Suppressor macrophage treated with lipopolysaccharide for 4 hours (primary cell): ENCODE measurements at places on chromosomes 2 and 18.
A peak's percentile ranks its signal among the peaks of the same experiment; 100 is the strongest.

- no peak for DNase-seq
Observed at GRCh38 chr18:6949800-6950586, 167.6 kb downstream of the LAMA1 start.

GRCh38 chr2:69111076-69111475 lies 98.1 kb downstream of the ANTXR1 start:
- no peak for DNase-seq

DNA sequence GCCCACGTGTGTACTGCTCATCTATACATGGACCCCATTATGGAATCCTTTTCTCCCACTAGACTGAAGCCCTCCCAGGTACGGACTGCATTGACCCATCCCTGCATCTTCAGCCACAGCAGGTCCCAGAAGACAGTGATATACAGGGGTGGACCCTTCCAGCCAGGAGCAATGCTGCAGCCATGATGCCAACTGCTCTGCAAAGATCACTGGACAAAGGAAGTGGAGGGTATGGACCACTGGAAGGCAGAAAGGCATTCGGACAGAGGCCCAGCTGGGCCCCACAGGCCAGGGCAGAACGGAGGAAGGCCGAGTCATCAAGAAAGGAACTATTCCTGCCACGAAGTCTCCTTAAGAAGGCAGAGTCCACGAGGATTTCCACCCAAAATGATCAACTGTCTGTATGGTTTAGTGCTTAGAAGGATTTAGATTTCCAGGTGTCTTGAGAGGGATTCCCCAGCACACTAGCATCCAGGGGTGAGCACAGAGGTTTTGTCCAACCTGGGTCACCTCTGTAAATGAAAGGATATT lies 93.4 kb downstream of the TWIST2 start:
- no peak for DNase-seq

DNA sequence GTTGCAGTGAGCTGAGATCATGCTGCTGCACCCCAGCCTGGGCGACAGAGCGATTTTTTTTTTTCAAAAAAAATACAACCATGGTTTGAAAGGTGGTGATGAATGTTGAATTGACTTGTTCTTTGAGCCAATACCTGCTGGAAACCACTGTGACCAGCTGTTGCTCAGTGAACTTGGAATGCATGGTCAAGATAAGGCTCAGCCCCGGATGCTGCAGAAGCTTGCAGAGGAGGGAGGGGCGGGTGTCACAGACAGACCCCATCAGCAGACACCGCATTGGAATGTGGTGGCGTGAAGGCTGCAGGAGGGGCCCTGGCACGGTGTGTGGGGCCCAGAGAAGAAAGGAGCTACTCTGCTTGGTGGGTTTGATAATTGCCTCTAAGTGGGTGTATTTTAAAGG lies 91.6 kb downstream of the ITGB1BP1 start:
- DNase-seq, result no peak

DNA sequence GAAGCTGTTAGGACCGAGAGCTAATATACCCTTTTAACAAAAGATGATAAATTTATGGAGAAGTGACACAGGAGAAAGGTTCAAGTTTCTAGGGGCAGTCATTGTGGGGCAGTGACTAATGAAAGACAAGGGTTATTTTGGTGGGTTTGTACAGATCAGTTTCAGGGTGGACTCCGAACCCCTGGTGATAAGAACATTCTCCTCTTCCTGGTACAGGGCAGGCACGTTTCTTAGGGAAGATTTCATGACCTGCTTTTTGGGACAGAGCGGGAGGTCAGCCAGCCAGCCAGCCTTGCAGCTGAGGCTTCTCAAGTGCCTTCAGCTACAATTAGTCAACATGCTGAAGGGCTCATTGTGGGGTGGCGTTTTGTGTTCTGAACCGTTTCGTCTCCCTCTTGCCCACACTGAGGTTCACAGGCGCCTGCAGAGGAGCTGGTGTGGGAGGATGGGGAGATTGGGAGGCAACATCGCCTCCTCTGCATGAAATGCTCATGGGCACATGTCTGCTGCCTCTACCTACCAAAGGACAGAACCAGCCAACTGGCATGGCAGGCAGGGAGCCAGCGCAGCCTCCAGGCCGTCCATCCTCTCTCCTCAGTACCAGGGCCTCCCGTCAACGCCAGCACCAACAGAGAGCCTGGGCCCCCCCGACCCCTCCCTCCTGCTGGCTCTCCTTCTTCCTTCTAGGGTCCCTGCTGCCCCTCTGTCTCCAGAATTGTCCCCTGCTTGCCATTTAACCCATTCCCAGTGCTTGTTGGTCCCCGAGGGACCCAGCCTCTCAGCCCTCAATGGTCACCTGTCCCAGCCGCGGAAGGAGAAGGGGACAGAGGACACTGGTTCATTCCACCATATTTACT lies 9.6 kb downstream of the CHMP1B start:
- DNase-seq, result no peak

DNA sequence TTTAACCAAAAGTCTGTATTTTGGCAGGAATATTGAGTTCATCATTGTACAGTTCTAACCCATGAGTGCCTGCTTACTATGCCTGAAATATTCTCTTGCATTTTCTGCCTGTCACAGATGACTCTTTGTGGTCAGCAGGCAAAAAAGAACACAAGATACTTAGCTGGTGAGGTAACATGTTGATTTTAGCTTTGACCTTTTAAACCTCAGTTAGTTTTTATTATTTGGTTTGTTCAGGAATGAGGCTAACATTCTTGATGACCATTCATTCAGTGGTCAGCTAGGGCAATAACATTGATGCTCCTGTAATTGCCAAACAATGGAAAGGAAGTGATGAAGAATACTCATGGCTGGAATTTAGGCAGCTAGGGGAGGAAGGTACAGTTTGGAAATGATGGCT lies 491.2 kb downstream of the PIK3C3 start:
- no peak for DNase-seq

GRCh38 chr2:120780402-120780801 lies 44.7 kb downstream of the GLI2 start:
- DNase-seq, result no peak

- DNase-seq, result no peak
Observed at GRCh38 chr2:94872088-94872618, 923 bp downstream of the TEKT4 start.

DNA sequence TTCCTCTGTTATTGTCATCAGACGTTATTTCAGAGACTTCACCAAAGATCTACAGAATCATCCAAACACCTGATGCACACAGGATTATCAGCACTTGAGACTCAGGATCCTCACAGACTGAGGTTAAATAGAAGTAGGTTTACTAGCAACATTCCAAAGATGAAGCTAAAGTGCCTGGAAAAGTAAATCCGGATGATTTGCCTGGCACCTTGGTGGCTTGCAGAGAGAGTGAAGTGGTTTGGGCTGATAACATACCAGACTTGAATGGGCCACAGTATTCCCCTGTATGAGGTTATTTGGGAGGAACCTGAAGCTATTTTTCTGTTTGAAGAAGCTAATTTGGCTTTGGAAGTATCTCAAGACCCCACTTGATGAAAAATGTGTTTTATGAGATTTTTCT lies 51.0 kb downstream of the OXER1 start:
- no peak for DNase-seq

DNA sequence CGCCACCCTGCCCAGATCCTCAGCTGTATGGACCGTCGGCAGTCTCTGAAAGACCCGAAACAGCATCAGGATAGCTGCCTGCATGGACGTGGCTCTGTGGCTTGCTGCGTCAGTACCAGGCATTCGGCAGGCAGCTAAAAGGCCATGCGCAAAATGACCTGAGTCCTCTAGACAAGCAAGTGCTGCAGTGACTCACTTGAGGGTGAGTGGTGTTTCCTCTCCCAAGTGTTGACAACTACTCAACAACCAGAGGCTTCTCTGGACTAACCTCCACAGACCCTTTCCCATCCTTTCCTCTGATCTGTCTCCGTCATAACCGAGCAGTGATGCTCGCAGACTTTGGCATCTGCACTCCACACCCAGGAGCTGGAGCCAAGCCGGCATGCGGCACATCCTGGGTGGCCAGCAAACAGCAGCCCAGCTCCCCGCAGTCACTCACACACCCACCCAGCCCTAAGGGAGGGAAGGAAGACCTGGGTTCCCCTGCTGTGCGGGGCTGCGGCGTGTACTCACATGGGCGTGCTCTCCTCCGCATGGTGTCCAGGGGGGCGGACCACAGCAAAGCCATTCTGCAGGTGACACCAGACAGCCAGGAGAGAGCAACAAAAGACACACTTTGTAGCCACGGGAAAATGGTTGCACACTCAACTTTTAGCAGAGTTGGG lies 239.3 kb downstream of the TWIST2 start:
- DNase-seq, result no peak

DNA sequence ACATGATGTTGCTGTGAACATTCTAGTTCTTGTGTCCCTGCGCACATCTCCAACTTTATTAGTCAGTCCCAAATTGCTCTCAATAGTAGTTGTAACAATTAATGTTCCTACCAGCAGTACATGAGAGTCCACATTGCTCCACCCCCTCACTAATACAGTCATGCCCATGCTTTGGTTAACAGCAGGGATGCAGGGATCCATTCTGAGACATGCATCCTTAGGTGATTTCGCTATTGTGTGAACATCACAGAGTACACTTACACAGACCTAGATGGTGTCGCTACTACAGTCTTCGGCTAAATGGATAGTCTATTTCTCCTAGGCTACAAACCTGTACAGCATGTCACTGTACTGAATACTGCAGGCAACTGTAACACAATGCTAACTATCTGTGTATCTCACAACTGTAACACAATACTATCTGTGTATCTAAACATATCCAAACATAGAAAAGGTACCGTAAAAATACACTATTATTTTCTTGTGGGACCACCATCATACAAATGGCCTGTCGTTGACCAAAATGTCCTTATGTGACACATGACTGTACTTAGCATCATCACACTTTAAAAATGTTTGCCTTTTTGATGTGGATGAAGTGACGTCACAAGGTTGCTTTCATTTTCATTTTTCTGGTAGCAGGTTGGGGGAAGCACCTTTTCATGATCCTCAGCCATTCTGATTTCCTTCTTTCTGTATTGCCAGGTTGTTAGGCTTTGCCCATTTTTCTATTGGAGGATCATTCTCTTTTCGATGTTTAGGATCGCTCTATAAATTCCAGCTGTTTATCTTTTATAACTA lies 82.9 kb upstream of the RNF152 start:
- DNase-seq, result peak; percentile 42

DNA sequence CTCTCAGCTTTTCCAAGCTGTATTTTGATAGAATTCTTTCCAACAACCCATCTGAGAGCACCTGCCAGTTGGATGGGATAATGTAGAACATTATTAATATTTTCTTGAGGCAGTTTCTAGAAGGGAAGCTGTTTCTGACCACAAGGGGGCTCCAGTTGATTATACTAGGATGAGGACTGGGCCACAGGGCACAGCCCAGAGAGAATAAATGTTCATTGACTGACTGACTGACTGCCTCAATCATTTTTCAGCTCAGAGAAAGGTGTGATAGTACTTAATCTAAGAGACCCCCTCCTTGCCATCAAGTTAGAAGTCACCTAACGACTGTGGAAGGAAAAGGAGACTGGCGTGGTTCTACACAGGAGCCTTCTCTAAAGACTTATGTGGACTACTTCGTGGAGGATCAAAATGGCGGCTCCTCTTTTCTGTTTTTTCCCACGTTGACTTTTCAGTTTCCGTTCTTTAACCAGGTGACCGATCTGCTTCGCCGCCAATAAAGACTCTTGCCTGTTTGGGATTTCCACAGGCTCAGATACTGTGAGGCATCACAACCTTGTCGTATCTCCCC lies 31.9 kb upstream of the CREG2 start:
- peak; percentile 88 for DNase-seq
